ENCODE measurements at places on chromosomes 6 and 20. TPM values are rescaled to one million over a fixed set of nuclear protein-coding genes. Genes with fewer than 3 reads are reported as not detected.

The DDR1 gene
- 8.5 TPM for total RNA-seq

The SLC35F1 gene
- not detected for total RNA-seq

The ME1 gene
- 7.8 TPM for total RNA-seq

The PRR18 gene
- total RNA-seq = not detected

The FAM83D gene
- total RNA-seq = 23.5 TPM

The MLN gene
- not detected for total RNA-seq

The PSORS1C1 gene
- 4.7 TPM for total RNA-seq

The PLG gene
- total RNA-seq = not detected

The RIPPLY2 gene
- total RNA-seq = not detected

The BTN3A1 gene
- total RNA-seq = 25.0 TPM

The SMAP1 gene
- 16.3 TPM for total RNA-seq

DNA sequence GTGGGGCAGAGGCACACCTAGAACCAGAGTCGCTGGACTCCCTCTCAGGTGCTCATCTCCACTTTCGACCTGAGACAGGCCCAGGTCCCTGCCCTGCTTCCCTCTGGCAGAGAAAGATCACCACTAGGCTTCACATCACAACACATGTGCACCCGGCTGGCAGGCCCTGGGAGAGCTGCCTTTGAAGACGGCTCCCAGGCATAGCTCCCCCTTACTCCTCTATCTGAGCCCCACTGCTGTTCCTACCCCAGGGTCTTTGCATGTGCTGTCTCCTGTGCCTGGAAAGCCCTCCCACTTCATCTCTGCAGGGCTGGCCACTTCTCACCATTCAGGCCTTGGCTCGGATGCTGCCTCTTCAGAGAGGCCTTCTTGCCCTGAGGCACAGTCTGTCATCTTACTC is 89.2 kb downstream of the NOL4L start:
- no peak for DNase-seq

- DNase-seq = no peak
These were observed 17.9 kb upstream of the SIRPB1 start for GRCh38 chr20:1637755-1638154.

- no peak for DNase-seq
These were observed 61.7 kb upstream of the ZMYND8 start for GRCh38 chr20:47418069-47418757.

- no peak for DNase-seq
These were observed 771 bp upstream of the PPP1R3G start for GRCh38 chr6:5084360-5084780.

- no peak for DNase-seq
These were observed 102.3 kb downstream of the DLL1 start for GRCh38 chr6:170188571-170189001.

- no peak for DNase-seq
These were observed 173.6 kb downstream of the CDKAL1 start for GRCh38 chr6:20707870-20708269.

DNA sequence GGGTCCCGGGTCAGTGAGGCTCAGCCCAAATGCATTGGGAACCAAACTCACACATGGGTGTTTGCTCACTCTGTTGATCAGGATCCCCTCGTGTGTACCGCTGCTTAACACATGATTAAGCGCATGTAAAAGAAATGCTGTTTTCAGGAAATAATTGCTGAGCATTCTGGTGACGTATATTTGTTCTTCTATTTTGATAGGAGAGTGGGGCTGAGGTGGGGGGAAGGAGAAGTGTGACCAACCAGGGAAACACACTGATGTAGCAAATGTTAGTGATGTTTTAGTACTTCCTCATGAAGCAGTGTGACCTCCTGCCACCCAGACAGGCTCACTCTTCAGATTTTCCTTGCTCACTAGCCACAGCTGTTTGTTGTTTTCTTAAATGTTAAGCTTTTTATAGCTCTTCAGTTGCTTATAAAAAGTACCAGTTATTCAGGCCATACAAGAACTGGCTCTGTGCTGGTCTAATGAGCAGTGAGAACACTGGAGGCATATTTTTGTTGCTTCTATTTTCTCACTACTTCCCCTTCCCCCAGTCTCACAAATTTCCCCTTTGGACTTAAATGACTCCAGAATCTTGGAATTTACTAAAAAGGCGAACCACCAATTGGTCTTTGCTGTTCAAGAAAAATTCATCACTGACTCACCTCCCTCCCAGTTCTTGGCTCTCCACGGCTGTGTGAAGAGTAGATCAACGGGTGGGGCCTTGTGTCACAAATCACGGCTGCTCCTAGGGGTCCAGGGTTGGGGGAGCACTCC is 79.2 kb upstream of the BACH2 start:
- DNase-seq = no peak

DNA sequence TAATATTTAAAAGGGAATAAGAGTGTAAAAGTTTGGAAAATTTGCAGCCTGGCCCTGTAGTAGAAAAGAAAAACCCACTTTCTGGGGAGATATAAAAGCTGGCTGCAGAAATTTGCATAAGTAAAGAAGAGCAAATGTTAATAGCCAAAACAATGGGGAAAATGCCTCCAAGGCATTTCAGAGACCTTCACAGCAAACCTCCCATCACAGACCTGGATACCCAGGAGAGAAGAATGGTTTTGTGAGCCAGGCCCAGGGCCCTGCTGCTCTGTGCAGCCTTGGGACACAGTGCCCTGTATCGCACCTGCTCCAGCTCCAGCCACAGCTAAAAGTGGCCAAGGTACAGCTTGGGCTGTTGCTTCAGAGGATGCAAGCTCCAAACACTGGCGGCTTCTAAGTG is 113.8 kb downstream of the BTBD9 start:
- DNase-seq = no peak

- no peak for DNase-seq
These were observed 51.6 kb downstream of the CYP24A1 start for GRCh38 chr20:54122189-54122588.

GRCh38 chr20:35599776-35600120 is 15.9 kb upstream of the SPAG4 start:
- DNase-seq = no peak

DNA sequence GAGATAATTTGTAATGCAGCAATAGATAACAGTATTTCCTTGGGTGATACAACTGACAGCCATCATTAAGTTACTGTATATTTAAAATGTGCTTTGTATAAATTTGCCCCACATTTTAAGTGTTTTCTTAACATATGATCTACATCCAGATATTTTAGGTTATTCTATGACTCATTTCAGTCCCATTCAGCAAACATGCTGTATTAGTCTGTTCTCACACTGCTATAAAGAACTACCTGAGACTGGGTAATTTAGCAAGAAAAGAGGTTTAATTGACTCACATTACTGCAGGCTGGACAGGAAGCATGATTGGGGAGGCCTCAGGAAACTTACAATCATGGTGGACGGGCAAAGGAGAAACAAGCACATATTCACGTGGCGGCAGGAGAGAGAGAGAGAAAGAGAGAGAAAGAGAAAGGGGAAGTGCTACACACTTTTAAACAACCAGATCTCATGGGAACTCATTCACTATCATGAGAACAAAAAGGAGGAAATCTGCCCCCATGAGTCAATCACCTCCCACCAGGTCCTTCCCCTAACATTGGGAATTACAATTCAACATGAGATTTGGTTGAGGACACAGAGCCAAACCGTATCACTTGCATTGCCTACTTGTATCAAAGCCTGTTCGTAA is 9.6 kb upstream of the CHD6 start:
- no peak for DNase-seq

- peak; percentile 58 for DNase-seq
These were observed 33.2 kb downstream of the ANKS1A start for GRCh38 chr6:34922177-34922663.

- no peak for DNase-seq
These were observed 4.2 kb upstream of the EYA4 start for GRCh38 chr6:133236932-133237331.
